ENCODE measurements at places on chromosomes 5 and 9.

- DNase-seq = no peak
Measured at GRCh38 chr5:68316469-68316868, 100.9 kb downstream of the PIK3R1 start.

DNA sequence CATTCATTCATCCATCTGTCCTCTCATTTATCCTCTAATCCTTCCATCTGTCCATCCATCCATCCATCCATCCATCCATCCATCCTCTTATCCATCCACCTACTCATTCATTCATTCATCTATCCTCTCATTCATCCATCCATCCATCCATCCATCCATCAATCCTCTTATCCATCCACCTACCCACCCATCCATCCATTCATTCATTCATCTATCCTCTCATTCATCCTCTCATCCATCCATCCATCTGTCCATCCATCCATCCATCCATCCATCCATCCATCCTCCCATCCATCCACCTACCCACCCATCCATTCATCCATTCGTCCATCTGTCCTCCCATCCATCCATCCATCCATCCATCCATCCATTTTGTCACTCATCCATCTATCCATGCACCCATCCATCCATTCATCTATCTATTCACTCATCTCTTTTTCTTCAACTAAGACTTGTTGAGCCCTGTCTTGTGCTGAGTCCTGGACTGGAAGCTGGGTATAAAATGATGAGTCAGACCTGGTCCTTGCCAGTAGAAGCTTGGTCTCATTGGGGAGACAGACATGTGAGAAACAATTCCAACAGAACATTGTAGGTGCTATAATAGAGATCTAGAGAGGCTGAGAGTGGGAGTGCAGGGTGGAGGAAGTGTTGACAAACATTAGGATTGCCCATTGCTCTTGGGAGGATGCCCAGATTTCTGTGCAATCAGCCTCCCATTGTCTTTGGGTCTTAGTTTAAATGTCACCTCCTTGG is 55.0 kb upstream of the IER5L start:
- DNase-seq = no peak

DNA sequence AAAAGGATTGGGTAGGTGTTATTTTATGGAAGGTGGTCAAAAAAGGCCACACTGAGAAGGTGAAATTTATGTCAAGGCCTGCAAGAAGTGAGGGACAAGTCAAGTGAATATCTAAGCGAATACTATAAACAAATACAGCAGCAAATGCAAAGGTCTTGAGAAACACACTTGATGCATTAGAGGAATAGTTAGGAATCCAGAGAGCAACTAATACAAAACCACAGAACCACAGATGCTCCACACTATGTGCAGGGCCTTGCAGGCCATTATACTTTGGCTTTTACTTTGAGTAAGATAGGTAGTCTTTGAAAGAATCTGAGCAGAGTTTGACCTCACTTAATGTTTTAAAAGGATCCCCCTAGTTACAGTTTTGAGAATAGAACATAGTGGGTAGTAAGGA is 4.6 kb downstream of the ZNF622 start:
- DNase-seq = no peak

GRCh38 chr5:159456261-159456660 is 126.0 kb upstream of the IL12B start:
- DNase-seq = no peak
